Immature natural killer cell (primary cell): ENCODE measurements at places on chromosomes 11 and 22. TPM values are rescaled to one million over a fixed set of nuclear protein-coding genes. Genes with fewer than 3 reads are reported as not detected.

Gene FADS2
- polyA plus RNA-seq, result 21.9 TPM

GRCh38 chr11:21794306-21794705 is 398.6 kb upstream of the ANO5 start:
- no peak for DNase-seq

GRCh38 chr11:106668147-106668546 is 350.1 kb downstream of the GUCY1A2 start:
- DNase-seq, result no peak

- DNase-seq, result no peak
Observed at GRCh38 chr11:76578654-76579055, 91.9 kb downstream of the LRRC32 start.

DNA sequence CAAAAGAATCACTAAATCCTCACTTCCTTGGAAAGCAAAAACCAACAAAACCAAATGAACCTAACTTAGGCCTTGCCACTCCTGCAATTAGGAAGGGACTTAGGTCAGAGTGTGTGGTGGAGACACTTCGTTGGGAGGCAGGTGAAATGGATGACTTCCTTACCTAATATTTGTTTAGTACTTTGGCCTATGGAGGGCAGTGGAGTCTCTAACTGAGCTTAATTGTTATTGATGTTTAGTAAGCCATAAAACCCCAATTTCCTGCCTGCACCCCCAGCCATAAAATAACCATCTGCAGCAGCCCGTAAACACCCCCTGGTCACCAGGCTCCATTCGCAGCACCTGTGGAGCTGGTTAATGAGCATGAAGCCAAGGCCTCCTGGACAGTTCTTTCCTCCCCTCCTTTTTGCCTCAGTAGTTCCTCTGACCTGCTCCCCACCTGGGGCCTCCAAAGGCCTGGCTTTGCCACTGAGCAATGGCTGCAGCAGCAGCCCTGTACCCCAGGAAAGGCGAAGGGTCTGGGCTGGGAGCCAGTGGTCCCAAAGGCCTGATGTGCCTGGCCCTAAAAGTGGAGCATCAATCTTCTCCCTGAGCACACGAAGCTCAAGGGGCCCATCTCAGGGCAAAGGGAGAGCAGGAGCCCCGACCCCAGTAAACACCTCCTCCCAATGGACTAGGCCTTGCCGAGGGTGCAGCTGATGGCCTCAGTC is 15.6 kb upstream of the SYT13 start:
- no peak for DNase-seq

DNA sequence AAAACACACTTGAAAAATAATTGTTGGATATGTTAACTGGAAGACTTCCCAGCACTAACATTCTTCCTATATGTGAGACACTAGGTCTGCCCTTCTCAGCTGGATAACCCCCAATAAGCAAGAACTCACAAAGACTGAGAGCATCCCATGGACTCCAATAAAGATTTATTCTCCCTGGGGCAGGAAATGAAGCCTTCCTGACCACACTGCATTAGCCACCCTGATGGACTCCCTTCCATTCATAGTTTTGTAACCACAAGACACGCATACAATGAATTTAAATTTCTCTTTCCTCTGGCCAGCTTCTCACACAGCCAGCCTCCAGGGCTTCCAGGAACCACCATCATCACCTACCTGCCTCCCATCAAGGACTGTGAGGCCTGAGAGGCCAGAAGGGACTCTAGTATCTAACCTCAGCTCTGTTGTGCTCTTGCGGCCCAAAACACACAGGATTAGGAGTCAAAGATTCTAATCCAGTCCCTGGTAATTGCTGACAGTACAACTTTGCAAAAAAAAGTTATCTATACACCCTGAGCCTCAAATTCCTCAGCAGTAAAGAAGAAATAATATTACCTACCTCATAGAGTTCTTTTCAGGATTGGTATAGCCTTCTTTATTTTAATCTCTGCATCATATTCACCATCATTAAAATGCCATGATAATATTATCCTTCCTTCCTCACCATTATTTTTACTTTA is 45.6 kb upstream of the GDPD4 start:
- DNase-seq, result no peak
